ENCODE measurements at places on chromosomes 1 and 21.

DNA sequence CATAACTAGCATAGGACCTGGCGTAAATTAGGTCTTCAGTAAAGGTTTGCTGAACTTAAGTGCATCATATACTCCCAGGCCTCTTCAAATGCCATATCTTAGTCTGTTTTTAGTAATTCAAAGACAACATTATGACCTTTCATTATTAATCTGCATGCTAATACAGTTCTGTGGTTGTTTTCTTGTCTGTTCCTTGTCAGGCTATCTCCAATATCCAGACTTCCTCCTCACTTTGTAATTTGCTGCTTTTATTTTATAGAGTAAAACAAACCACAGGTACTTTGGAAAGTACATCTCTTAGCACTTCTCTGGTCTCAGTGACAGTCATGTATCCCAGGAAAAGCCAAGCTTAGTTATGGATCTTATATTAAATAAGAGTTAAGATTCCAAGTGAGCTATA lies 65.1 kb upstream of the BMP8A start:
- DNase-seq: no peak

DNA sequence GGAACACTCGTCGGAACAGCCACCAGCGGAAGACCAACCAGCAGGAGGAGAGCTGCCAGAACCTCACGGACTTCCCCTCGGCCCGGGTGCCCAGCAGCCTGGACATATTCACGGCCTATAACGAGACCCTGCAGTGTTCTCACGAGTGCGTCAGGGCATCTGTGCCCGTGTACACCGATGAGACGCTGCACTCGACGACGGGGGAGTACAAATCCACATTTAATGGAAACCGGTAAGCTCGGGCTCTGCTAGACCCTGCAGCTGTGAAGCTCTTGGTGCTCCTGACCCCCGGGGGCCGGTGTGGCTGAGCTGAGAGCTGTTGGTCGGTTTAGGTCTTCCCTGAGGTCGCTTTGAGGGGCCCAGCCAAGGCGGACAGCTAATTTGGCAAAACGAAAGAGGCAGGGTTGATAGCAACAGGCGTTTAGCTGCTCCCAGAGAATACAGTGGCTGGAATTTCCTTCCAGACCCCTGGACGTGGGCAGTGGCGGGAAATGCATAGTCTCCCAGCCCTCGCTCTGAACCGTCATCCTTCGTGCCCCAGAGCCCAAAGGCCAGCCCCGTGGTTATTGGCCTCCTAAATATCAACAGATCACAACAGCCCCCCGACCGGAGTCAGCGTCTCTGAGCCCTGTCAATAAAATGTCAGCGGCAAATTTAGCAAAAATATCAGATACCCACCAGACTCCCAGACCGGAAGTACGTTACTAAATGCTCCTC lies 118.0 kb downstream of the AJAP1 start:
- DNase-seq: no peak

DNA sequence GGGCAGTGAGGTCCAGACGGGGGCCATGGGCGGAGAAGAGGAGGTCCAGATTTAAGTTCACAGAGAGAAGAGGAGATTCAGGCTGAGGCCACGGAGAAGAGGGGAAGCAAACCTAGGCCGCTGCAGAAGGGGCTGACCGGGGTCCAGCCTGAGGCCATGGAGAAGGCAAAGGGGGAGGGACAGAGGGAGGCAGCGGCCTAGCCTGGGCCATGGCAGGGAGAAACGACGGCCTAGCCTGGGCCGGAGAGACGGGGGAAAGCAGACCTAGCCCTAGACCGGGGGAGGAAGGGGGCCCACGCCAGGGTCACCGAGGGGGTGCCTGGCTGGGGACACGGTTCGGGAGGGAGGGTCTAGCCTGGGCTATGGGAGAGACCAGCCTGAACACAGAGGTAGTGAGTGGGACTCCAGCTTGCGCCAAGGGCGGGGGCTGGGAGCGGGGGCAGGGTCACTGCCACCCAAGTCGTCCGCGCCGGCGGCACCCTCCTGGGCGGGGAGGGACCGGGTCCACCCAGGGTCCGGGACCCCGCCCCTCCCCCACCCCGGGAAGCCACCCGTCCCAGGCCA lies 459 bp downstream of the CAPZB start:
- peak; percentile 42 for DNase-seq

DNA sequence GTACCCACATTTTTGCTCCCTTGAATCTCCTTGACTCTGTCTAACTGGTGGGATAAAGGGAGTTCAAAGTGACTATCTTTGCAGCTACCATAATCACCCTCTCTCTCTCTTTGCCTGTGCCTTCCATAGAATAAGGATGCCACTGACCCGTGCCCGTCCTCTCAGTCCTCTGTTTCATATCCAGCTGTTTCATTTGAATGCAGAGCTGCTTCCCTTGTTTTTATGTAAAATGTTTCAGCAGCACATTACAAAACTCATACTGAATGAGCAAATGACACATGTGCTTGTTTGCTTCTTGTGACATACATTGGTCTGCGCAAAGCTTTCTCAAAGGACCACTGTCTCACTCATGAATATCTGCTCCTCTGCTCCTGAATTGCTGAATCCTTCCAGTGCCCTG lies 38.4 kb downstream of the CDC42 start:
- DNase-seq: no peak

GRCh38 chr21:23977971-23978370 lies 1629.3 kb downstream of the MRPL39 start:
- DNase-seq: peak; percentile 6

- no peak for DNase-seq
Measured at GRCh38 chr1:10161541-10162290, 48.7 kb upstream of the KIF1B start.

GRCh38 chr1:107897438-107898345 lies 67.3 kb downstream of the VAV3 start:
- no peak for DNase-seq

DNA sequence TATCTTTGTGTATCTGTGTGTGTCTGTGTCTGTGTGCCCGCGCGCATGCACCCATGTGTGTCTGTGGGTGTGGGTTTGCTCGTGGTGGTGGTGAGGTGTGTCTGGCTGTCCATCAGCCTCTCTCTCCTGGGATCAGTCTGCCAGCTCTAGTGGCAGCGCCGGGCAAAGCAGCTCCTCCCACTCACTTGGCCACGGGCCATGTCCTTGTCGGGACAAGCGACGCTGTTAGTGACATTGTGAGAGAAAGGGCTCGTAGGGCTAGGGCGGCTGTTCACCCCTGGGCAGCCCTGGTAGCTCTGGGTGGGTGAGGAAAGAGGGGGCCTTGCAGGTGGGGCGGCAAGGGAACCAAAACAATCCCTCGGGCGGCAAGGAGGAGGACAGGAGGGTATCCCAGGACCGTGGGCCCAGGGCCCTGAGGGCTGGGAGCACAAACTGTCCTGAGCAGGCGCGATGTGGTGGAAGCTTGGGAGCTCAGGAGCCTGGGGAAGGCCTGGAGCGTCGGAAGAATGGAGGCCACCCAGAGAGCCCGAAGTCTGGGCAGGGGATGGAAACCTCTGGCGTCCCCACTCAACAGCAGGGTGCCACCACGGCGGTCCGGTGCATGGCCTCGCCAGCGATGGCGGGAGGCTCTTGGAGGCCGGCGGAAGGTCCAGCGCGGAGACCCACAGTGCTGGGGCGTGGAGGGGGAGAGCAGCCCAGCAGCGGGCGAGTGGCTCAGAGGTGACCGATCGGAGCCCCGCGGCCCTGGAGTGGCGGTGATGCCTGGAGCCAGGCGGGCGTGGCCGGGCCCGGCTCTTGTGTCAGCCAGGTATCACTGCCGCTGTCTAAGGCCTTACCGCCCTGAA lies 140.5 kb downstream of the LIPI start:
- DNase-seq: no peak

DNA sequence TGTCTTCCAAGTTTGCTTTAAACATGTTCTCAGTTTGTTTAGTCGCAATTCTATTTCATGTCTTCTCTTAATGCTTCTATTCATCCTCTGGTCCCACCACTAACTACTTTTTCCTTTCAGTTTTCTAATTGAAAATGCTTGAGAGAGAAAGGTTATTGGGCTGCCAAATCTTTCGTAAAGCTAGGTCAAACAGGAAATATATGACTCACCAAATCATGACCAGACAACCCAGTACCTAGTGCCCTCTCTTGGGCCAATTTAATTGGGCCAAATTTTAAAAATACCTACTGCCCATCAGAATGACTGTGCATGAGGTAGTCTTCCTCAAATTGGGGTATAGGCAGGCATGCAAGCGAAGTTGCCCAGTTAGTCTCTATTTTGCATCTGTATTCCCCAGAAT lies 295.4 kb upstream of the PBX1 start:
- DNase-seq: no peak

DNA sequence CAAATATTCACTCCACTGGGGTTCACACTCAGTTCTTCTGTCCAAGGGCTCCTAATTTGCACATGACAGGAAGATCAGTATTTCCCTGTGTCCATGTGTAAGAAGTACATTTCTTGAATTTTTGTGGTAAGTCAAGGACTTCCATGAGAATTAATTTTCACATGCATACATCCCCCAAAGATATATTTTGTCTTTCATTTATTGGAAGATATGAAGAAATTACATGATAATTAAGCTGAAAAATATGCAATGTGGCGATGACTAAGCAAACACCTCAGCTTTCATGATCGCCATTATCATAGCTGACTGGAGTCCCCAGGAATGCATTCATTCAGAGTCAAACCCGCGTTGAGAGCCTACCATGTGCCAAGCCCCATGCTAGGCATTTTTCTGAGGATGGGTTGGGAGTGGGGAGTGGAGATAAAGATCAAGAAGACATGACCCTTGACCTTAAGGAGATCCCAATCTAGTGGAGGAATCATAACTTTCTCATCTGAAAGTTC lies 104.6 kb upstream of the F3 start:
- peak; percentile 95 for DNase-seq

DNA sequence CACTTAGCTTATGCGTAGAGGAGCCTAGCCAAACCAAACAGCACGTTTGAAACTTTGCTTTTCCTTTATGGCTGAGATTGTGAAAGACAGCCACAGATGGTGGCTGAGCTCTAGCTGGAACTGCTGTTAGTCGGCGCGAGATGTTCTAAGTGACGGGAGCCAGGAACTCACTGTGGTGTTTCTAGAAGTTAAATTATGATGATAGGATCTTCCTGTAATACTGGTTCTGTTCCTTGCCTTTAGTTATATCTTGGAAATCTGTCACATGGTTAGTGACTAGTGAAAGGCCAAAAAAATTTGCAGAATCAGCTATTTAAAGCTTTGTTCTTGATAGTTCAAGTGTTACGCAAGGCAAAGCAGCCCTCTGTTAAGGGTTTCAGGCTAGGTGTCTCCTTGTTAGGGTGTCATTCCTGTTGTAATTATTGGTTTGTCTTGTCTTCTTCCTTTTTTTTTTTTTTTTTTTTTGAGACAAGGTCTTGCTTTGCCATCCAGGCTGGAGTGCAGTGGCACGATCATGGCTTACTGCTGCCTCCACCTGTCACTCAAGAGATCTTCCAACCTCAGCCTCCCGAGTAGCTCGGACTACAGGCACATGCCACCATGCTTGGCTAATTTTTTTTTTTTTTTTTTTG lies 22.6 kb downstream of the AK4 start:
- DNase-seq: peak; percentile 88

DNA sequence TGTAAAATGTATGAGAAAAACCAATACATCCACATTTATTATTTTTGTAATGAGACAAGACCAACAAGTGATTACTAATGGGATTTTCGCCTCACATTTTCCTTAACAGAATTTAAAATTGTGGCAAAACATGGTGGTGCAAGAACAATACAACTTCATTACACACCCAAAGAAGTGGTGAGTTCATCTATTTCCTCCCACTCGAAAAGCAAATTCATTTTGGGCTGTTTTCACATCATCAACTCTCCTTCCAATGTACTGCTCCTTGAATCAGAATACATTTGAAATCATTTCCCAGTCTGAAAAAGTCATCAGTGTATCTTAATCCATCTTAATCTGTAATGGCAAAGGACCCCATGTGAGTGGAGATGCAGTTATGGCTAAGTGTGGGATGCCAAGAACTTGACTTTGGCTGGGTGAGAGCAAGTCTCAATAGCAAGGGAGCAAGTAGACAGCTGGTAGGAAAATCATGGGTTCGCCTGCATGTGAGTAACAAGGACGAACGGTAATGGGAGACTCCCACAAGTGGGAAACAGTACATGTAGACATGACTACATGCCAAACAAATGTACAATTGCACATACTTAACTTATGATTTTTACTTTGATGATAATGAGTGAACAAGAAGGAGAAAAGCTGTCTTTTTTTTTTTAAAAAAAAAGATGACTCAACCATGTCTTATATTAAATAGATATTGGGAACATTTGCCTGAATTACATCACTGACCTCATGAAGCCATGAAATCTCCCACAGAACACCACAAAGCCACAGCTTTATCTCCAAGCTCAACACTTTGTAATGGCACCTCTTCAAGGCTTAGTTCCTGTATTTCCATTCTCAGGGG lies 46.0 kb downstream of the RUNX1 start:
- DNase-seq: peak; percentile 74

GRCh38 chr1:44412601-44413000 lies 7.5 kb downstream of the RNF220 start:
- DNase-seq: no peak

DNA sequence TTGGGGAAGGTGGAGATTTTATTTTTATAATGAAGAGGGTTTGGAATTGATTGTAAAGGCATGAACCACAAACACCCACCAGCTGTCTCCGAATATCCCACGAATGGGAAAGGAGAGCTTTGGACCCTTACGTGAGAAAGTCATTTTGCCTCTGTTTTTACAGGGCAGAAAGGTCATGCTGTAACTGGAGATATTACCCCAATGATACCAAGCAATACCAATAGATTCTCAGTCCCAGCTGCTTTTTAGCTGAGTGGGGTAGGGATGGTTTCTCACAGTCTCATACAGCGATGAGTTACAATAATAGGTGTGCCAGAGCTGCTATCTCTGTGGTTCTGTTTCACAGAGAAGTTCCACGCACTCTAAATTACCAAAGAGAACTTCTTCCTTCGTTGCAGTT lies 8.8 kb upstream of the F3 start:
- no peak for DNase-seq

Measured in choroid plexus epithelial cell (primary cell).